ENCODE measurements at places on chromosomes 16 and 17.
A peak's percentile ranks its signal among the peaks of the same experiment; 100 is the strongest.

DNA sequence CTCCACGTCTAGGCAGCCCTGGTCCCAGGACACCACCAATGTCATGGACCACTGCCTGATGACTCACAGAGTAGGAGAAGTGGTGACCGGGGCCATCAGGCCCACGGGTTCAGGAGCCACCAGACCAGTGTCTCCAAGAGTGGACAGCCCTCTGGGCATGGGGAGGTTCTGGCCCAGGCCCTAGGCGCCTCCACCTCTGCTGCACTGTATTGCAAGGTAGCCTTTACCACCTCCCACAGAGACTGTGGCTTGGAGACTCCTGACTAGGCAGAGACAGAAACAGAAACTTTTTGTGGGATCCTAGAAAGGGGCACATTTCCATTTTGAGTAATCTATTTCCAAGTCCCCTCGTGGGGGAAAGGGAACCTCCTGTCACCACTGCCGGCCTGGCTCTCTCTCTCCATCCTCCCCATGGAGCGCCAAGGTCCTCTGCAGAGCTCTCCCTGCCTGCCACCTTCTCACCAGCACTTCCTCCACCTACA, 2.9 kb downstream of the CDIP1 start:
- DNase-seq, result no peak

GRCh38 chr16:22353191-22353919, 21.1 kb downstream of the CDR2 start:
- peak; percentile 21 for DNase-seq

GRCh38 chr16:1775006-1775845, 2.3 kb upstream of the MRPS34 start:
- DNase-seq, result peak; percentile 11

- no peak for DNase-seq
These were observed 28.4 kb upstream of the CBFA2T3 start for GRCh38 chr16:89005201-89006035.

- no peak for DNase-seq
These were observed 112.4 kb downstream of the SPECC1 start for GRCh38 chr17:20121359-20122253.

- DNase-seq, result no peak
These were observed 162.5 kb downstream of the ZNF423 start for GRCh38 chr16:49693445-49693844.

- DNase-seq, result peak; percentile 71
These were observed 192.4 kb upstream of the GSE1 start for GRCh38 chr16:85420501-85421337.

- DNase-seq, result no peak
These were observed 1494.7 kb downstream of the CDH8 start for GRCh38 chr16:60541535-60541934.

DNA sequence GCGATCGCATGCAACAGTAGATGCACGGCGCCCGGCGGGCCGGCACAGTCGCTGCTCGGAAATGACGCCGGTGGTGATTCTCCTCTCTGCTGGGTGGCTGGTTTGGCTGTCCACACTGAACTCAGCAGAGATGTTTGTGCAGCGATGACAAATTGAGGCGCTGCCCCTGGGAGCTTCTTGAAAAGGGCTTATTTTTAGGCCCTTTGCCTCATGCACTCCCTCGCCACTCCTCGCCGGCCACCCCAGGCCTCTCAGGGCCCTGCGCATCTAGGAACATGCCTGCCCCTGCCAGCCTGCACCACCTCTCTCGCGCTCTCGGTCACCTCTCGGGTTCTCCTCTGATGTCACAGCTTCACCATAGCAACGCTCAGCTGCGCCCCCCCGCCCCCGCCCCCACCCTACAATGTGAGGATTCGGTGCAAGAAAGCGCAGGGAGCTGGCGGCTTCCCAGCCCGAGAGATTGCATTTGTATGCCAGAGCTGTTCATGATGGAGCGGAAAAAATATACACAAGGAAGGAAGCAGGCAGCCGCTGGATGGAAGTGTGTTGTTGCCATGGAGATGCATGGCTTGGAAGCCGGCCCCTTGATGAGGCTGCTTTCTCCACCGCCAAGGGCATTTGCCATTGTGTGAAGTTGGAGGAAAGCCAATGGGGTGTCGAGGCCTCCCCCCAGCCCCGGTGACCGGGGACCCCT, 81.3 kb upstream of the PLCG2 start:
- DNase-seq, result no peak

DNA sequence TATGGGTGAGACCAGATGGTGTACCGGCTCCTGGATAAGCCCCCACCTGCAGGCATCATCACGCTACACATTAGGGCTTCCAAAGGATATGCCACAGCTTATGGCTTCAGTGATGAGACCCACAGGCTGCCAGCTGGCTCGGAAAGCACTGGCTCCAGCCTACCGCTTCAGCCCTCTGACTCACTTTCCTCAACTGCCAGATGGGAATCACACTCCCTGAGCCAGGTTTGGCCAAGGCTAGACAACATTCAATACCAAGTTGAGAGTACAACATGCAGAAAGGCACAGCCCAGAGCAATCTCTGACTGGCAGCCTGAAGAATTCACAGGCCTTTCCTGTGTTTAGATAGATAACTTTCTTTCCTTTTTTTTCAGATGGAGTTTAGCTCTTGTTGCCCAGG, 10.3 kb downstream of the CENPV start:
- no peak for DNase-seq

- DNase-seq, result no peak
These were observed 276.6 kb upstream of the TNRC6C start for GRCh38 chr17:77681861-77682260.

DNA sequence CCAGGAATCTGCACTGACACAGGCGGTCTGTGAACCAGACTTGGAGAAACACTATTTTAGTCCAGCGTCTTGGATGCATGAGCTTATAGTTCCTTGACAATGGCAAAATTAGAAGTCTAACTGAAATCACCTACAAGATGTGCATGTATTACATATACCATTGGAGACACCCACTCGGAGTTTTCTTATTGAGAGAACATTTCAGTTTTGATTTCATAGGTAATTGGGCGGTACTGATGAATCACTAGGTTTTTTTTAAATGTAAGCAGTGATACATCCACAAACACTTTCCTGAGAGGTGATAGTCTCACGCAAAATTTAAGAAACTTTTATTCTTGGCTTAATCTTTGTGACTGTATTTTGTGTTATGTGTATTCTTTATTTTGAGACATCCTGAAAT, 69.8 kb downstream of the PRKCA start:
- no peak for DNase-seq

DNA sequence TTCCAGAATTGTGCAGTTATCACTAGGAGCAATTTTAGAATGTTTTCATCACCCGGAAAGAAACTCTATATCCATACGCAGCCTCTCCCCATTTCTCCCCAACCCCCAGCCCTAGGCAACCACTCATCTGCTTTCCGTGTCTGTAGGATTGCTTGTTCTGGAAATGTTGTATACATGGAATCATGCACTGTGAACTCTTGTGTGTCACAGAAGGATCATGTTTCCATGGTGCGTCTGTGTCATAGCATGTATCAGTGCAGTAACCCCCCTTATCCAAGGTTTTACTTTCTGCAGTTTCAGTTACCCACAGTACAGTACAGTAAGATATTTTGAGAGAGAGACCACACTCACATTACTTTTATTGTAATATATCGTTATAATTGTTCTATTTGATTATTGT, 299.4 kb downstream of the CPPED1 start:
- DNase-seq, result no peak

DNA sequence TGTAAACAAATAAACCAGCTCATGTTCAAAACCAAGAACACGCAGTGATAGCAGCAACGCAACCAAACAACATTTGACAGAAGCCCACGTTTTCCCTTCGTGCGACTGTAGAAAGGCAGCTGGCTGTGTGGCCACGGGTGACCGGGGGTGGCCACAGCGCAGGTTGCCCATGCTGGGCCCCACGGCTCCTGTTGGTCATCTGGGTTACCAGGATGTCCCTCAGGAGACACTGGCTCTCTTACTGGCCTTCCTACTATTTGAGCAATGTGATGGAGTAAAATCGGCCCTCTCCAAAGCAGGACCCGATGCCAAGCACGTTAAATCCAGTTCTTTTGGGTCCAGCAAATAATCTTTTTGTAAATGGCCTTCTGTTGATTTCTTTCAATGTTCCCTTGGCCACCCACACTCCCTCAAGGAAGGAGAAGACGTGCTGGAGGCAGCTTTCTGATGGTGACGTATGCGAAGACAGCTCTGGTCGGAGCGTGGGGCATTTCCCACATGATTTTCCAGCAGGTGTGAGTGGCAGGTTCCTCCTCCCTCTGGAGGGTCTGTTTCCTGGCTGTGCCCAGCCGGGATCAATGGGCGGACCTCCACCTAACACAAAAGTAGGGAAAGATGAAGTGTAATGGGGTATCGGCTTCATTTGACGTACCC, 143.1 kb upstream of the CHMP6 start:
- DNase-seq, result no peak

DNA sequence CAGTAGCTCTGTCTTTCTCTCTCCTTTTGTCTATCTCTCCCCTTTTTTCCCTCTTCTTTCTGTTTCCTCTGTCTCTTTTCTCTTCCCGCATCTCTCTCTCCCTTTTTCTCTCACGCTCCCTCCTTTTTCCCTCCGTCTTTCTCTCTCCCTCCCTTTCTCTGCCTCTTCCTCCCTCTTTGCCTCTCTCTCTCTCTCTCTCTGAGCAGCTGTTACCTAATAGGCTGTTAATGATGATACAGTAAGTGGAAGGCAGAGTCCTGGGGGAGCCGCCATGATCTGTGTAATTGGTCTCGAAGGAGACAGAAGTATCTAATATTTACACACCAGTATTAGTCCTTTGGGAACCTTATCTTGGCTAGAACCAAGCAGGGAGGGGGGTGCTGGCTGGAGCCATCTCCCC, 136.1 kb upstream of the CIBAR2 start:
- no peak for DNase-seq

GRCh38 chr17:73588891-73589290, 55.4 kb downstream of the SDK2 start:
- DNase-seq, result no peak

DNA sequence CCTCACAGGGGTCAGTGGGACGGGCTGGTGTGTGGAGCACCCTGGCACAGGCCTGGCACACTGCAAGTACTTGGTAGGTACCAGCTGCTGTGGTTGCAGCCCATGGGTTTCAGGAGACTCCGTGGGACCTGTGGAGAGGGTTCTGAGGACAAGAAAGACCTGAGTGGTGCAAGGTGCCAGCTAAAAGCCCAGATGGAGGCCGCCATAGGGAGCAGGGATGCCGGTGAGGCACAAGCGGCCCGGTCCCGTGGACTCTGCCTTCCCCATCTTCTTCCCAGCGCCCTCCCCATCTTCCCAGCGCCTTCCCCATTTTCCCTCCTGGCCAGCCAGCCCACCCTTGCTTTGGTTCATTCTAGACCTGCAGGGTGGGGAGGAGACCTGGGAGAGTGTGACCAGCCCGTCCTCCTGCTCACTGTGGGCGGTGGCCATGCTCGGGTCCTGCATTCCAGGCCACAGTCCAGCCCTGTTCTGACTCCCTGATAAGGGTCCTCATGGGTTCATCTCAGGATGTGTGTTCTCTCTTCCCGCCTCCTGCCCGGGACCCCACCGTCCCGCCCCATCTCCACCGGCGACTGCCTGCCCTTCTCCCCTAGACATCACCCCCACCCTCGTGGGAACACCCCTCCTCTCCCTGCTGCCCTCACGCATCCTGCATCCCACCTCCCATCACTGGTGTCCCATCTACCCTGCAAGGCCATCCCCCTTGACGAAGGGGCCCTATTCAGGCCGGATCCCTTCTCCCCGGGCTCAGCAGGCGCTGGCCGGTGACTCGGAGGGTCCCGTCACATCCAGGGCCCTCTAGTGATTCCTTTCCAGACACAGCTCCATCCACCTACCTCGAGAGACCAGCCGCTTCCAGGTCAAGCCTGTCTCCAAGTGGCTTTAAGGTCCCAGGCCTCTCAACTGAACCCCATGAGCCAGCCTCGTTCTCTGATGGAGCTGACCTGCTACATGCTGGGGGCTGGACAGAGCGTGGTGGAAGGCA, 3.4 kb downstream of the ZNF469 start:
- no peak for DNase-seq

GRCh38 chr17:27647765-27648164, 16.8 kb downstream of the LGALS9 start:
- DNase-seq, result no peak
